ENCODE measurements at places on chromosomes 7 and 10. TPM values are rescaled to one million over a fixed set of nuclear protein-coding genes. Genes with fewer than 3 reads are reported as not detected.

DNA sequence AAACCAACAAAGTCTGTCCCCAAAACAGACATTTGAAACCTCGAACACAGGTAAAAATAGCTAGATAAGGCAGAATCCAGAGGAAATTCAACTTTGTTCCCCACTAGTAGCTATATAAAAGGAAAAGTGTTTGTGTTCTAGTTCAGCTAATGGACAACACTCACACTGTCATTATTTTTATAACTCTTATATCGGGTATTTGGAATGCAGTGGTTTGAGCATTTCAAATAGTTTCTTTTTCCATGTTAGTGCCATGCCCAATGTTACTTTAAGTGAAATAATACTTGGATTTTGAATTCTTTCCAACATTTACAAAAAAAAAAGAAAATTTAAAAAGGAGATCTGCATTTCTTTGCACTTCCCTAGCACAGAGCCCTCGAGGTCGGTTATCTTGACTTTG is 213.6 kb downstream of the DOCK4 start:
- H3K27ac ChIP-seq: no peak overlapping the region
- H3K36me3 ChIP-seq: no peaks in the 10 kb centered on the region
- no peak for DNase-seq
- no peak overlapping the region for H3K4me3 ChIP-seq
- H3K4me1 ChIP-seq: peaks cover under 1% of the 10 kb centered on the region
- H3K27me3 ChIP-seq: no peaks in the 10 kb centered on the region

NUDCD3 gene
- 80.7 TPM for total RNA-seq

GRCh38 chr7:92010215-92010614 is 69.6 kb downstream of the AKAP9 start:
- H3K4me3 ChIP-seq: no peak overlapping the region
- H3K4me1 ChIP-seq: no peaks in the 10 kb centered on the region
- DNase-seq: no peak
- H3K36me3 ChIP-seq: peaks cover 63% of the 10 kb centered on the region
- H3K27ac ChIP-seq: no peak overlapping the region

GRCh38 chr10:78913219-78914059 is 155.3 kb upstream of the ZMIZ1 start:
- no peaks in the 10 kb centered on the region for H3K36me3 ChIP-seq
- no peak overlapping the region for H3K27ac ChIP-seq
- H3K4me3 ChIP-seq: no peak overlapping the region

AKR1C8 gene
- total RNA-seq: not detected

GRCh38 chr10:133438711-133439273 is 14.4 kb upstream of the SPRN start:
- no peak for DNase-seq
- no peak overlapping the region for H3K27ac ChIP-seq
- H3K36me3 ChIP-seq: no peaks in the 10 kb centered on the region
- H3K4me3 ChIP-seq: no peak overlapping the region

SUFU gene
- total RNA-seq: 5.7 TPM

ACTL6B gene
- total RNA-seq: not detected

DNA sequence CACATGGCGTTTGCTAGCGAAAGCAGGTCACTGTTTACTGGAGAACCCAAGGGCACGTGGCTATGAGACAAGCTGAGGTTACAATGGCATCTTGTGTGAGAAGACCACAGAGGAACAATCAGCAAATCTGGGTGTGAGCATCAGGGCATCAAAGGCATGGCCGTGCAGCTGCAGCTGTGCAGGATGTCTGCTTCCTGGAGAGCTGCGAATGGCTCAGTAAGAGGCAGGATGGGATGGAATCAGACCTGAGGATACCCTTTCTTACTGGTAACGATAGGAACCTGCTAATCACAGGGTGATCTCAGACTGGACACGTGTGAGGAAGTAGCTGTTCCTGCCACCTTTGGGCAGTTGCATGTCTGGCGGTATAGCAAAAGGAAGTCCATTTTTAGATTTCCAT is 119.5 kb downstream of the RNF216 start:
- H3K4me3 ChIP-seq: no peak overlapping the region
- H3K27ac ChIP-seq: peak overlapping the region; percentile 19
- no peak for DNase-seq
- peaks cover 25% of the 10 kb centered on the region for H3K36me3 ChIP-seq
- no peaks in the 10 kb centered on the region for H3K27me3 ChIP-seq
- H3K4me1 ChIP-seq: peaks cover 23% of the 10 kb centered on the region

GRCh38 chr10:132193907-132194552 is 7.3 kb downstream of the DPYSL4 start:
- peaks cover 11% of the 10 kb centered on the region for H3K27me3 ChIP-seq
- DNase-seq: no peak
- no peaks in the 10 kb centered on the region for H3K4me1 ChIP-seq
- H3K27ac ChIP-seq: no peak overlapping the region
